ENCODE measurements at places on chromosomes 5 and 9. TPM values are rescaled to one million over a fixed set of nuclear protein-coding genes. Genes with fewer than 3 reads are reported as not detected.

EPB41L4B gene
- total RNA-seq: 20.2 TPM

DNA sequence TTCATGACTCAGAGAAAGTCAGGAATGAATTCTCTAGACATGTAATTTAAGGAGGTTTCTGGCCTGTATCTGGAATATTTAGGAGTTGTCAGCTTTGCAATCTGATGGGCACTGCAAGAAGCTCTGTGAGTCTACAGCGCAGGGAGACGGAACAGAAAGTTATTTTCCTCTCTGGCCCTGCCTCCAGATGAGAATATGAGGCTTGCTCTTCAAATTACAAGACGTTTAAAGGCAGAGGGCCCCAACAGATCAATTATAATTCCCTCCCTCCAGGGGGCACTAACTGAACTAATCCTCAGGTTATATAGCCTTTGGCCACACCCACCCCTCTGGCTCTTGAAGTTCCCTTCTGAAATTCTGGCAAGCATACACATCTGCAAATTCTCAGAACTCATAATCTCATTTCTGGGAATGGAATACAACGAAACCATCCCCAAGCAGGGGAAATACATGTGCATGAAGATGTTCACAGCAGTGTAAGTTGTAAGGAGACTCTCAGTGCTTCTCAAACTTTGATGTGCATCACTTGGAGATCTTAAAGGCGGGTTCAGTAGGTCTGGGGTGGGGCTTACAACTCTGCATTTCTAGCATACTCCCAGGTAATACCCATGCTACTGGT is 307.6 kb downstream of the CWC27 start:
- no peak overlapping the region for H3K27ac ChIP-seq
- peak; percentile 72 for DNase-seq
- no peaks in the 10 kb centered on the region for H3K4me1 ChIP-seq
- H3K27me3 ChIP-seq: no peaks in the 10 kb centered on the region
- H3K4me3 ChIP-seq: no peak overlapping the region
- H3K36me3 ChIP-seq: no peaks in the 10 kb centered on the region

- H3K27me3 ChIP-seq: no peaks in the 10 kb centered on the region
- no peak for DNase-seq
- H3K4me3 ChIP-seq: no peak overlapping the region
- no peak overlapping the region for H3K27ac ChIP-seq
- H3K36me3 ChIP-seq: peaks cover 83% of the 10 kb centered on the region
- no peaks in the 10 kb centered on the region for H3K4me1 ChIP-seq
Measured at GRCh38 chr9:122883125-122883524, 22.0 kb downstream of the RC3H2 start.

GRCh38 chr5:55897905-55898304 is 46.7 kb downstream of the IL31RA start:
- H3K27me3 ChIP-seq: no peaks in the 10 kb centered on the region
- no peak overlapping the region for H3K27ac ChIP-seq
- H3K36me3 ChIP-seq: no peaks in the 10 kb centered on the region
- no peaks in the 10 kb centered on the region for H3K4me1 ChIP-seq
- no peak overlapping the region for H3K4me3 ChIP-seq
- DNase-seq: peak; percentile 29

NEUROG1 gene
- total RNA-seq: not detected

CKS2 gene
- 82.2 TPM for total RNA-seq

GRCh38 chr5:140267559-140268018 is 35.3 kb downstream of the PFDN1 start:
- DNase-seq: no peak
- no peak overlapping the region for H3K27ac ChIP-seq
- H3K4me3 ChIP-seq: no peak overlapping the region

LCN15 gene
- not detected for total RNA-seq

OTP gene
- total RNA-seq: not detected

DNA sequence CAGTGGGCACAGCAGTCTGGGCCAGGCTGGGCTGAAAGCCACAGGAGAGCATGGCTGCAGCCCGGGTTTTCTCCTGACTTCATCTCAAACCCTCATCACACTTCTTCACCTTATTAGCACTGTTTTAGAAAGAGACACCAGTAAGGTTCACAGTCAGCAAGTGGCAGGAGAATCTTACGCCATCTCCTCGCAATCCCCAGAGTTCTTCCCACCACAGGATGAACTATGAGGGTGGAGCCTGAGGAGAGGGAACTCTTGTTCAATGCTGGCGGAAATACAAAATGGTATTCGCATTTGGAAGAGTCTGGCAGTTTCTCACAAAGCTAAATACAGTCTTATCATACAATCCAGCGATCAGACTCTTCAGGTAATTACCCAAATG is 14.7 kb downstream of the BICD2 start:
- peaks cover 12% of the 10 kb centered on the region for H3K36me3 ChIP-seq
- peaks cover 15% of the 10 kb centered on the region for H3K4me1 ChIP-seq
- H3K4me3 ChIP-seq: no peak overlapping the region
- H3K27me3 ChIP-seq: no peaks in the 10 kb centered on the region

DNA sequence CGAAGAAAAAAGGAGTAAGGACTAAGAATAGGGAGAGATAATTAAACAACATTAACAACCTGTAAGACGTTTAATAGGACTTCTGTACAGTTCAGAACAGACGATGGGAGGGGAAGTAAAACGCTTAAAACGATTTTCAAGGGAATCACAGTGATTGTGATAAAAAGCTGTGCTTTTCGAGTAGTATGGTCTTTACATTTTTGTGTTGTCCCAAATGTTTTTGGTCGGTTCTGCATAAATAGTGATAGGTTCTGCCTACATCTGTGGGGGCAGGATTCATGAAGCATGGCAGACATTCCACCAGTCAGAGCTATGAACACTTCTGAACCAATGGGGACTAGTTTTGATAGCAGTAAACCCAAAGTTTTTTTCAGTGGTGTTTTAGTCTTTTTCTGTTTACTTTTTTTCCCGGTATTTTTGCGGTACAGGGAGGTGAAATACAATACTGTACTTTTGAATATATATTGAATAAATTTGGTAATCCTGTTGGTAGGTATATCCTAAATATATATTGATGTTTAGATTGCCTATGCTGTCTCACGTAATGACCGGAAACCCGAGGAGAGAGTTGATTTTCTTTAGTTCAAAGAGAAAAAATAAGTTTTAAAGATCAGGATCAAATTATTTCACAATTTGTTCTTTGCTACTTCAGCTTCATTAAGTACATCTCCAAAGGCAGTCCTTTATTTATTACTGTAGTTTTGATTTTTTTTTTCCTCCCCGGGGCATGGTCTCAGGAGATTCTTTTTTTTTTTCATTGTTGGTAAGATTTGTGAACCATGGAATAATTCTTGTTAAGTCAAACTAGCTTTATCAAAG is 1.3 kb downstream of the ERBIN start:
- H3K27me3 ChIP-seq: no peaks in the 10 kb centered on the region
- peak overlapping the region; percentile 81 for H3K4me3 ChIP-seq
- H3K4me1 ChIP-seq: peaks cover 28% of the 10 kb centered on the region
- peak overlapping the region; percentile 92 for H3K27ac ChIP-seq

DNA sequence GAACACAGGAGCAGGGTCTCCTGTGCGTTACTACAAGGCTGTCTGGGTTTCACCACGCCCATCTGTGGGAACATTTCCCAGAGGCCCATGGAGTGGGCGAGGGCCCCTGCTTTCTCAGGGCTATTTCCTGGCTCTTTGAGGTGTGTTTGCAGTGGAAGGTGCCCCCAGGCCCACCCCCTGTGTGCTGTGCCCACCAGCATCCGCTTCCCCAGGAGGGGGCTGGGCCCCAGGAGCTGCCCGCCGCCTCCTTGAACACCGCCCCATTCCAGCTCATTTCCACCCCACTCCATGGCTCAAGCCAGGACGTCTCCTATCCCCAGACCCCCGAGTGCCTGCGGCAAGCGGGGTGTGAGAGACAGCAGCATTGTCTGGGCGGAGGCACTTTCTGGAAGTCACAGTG is 70.5 kb downstream of the NEK6 start:
- no peak for DNase-seq
- no peak overlapping the region for H3K27ac ChIP-seq
- H3K4me1 ChIP-seq: no peaks in the 10 kb centered on the region
- H3K4me3 ChIP-seq: no peak overlapping the region

CCT5 gene
- 322 TPM for total RNA-seq

ITGA2 gene
- 14.1 TPM for total RNA-seq

DNA sequence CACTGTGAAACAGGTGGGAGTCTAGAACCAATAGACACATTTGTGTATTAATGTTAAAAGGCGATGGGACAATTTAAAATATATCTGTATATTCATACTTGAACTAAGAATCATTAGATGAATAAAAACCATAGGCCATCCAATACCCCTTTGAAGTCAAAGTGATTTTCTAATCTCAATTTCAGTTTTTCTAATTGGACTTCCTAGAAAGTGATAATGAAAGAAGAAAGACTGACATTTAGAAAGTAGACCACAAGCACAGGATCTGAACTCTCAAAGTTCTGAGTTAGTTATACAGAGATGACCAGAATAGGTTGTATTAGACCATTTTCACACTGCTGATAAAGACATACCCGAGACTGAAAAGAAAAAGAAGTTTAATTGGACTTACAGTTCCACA is 412.8 kb upstream of the PIK3R1 start:
- H3K27me3 ChIP-seq: no peaks in the 10 kb centered on the region
- no peak for DNase-seq
- H3K36me3 ChIP-seq: no peaks in the 10 kb centered on the region
- no peak overlapping the region for H3K4me3 ChIP-seq
- no peak overlapping the region for H3K27ac ChIP-seq
- H3K4me1 ChIP-seq: peaks cover 12% of the 10 kb centered on the region

GRCh38 chr9:107739601-107740082 is 250.1 kb upstream of the KLF4 start:
- peaks cover 61% of the 10 kb centered on the region for H3K4me1 ChIP-seq
- H3K27ac ChIP-seq: peak overlapping the region; percentile 99
- no peaks in the 10 kb centered on the region for H3K36me3 ChIP-seq
- no peaks in the 10 kb centered on the region for H3K27me3 ChIP-seq
- no peak overlapping the region for H3K4me3 ChIP-seq
- DNase-seq: peak; percentile 93

SPINK7 gene
- total RNA-seq: not detected

SAXO1 gene
- not detected for total RNA-seq

GRCh38 chr5:107919361-107919760 is 248.6 kb upstream of the EFNA5 start:
- peaks cover 6% of the 10 kb centered on the region for H3K4me1 ChIP-seq
- no peak for DNase-seq
- no peaks in the 10 kb centered on the region for H3K27me3 ChIP-seq
- no peak overlapping the region for H3K27ac ChIP-seq

DNA sequence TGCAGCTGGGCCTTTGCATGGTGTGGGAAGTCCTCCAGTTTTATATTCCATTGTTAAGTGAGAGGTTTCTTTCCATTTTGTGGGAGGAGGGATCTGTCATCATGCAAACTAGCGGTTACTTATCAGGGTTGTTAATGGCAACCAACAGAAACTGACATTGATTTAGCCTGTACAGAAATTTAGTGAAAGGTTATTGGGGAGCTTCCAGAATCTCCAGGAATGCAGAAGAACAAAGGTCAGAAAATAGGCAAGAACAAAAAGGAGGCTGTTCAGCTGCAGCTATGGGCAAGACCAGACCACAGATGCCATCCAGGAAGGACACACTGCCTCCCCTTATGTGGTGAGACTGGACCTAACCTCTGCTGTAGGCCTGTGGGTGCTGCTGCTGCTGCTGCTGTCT is 395.8 kb downstream of the KDM4C start:
- H3K4me1 ChIP-seq: no peaks in the 10 kb centered on the region
- H3K27me3 ChIP-seq: no peaks in the 10 kb centered on the region
- no peak for DNase-seq
- no peak overlapping the region for H3K27ac ChIP-seq
- H3K36me3 ChIP-seq: no peaks in the 10 kb centered on the region
- H3K4me3 ChIP-seq: no peak overlapping the region

DNA sequence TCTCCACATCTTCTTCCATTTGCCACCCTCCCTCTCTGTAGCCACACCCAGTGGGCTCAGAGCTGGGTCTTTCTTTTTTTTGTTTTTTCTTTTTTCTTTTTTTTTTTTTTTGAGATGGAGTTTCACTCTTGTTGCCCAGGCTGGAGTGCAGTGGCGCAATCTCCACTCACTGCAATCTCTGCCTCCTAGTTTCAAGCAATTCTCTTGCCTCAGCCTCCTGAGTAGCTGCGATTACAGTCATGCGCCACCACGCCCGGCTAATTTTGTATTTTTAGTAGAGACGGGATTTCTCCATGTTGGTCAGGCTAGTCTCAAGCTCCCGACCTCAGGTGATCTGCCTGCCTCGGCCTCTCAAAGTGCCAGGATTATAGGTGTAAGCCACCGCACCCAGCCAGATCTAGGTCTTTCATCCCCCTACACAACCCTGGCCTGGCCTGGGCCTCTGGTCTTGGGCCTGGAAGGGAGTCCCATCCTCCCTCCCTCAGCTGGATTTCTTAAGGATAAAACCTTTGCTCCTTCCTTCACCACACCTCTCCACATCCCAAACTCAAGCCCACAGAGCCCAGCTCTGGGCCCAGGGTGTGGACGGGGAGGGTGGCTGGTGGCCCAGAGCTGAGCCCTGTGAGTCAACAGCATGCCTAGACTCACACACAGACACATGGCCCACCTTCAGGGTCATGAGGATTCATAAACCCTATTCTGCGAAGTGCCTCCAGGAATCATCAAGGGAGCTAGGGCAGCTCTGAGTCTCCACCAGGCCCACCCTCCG is 18.8 kb upstream of the KCNIP1 start:
- H3K4me1 ChIP-seq: peaks cover 21% of the 10 kb centered on the region
- no peak overlapping the region for H3K27ac ChIP-seq
- no peak for DNase-seq
- no peak overlapping the region for H3K4me3 ChIP-seq
- H3K27me3 ChIP-seq: no peaks in the 10 kb centered on the region

NTNG2 gene
- not detected for total RNA-seq

TICAM2 gene
- 3.7 TPM for total RNA-seq

DNA sequence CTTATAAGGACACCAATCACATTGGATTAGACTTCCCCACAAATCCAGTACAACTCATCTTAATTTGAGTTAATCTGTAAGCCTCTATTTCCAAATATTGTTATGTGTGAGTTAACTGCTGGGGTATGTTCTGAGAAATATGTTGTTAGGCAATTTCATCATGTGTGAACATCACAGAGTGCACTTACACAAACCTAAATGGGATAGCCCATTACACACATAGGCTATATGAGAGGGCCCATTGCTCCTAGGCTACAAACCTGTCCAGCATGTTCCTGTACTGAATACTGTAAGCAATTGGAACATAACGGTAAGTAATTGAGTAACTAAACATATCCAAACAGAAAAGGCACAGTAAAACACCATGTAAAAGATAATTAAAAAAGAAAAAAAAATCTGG is 19.1 kb upstream of the ARSI start:
- H3K27ac ChIP-seq: peak overlapping the region; percentile 8
- no peak overlapping the region for H3K4me3 ChIP-seq
- H3K27me3 ChIP-seq: no peaks in the 10 kb centered on the region
- peaks cover 48% of the 10 kb centered on the region for H3K4me1 ChIP-seq
- H3K36me3 ChIP-seq: no peaks in the 10 kb centered on the region

Measured in MCF 10A (cell line).